ENCODE measurements at places on chromosomes 1 and 21.
A peak's percentile ranks its signal among the peaks of the same experiment; 100 is the strongest.

GRCh38 chr21:34520764-34521508 is 8.9 kb upstream of the KCNE1 start:
- DNase-seq: no peak

GRCh38 chr1:76038287-76039004 is 36.1 kb upstream of the ST6GALNAC3 start:
- DNase-seq: peak; percentile 6

DNA sequence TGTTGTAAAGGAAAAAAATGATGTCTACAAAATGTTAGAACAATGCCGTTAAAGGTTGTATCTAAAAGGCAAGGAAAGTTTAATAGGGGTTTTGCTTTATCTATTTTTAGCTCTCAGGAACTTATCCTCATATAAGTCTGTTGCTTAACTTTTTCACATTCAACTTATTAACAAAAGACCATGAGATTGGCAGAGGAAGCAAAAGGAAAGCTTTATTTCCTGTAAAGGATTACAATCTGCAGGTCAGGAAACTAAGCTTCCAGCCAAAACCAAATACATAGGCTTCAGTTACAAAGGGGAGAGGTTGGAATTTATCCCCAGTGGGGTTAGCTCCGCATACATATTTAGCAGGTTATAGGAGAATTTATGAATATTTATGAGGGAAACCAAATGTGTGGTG is 58.7 kb upstream of the KIAA1614 start:
- no peak for DNase-seq

DNA sequence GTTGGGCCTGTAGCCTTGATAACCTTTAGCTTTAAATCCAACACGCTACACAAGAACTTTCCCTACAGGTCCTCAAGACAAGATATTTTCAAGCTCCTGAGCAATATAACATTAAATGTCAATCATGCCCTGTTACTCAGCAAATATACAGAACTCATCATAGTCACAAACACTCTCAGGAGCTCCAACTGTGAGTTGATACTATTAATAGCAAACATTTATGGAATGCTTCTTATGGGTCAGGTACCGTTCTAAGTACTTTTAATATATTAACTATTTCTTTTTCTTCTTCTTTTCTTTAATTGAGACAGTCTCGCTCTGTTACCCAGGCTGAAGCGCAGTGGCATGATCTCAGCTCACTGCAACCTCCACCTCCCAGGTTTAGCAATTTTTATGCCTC is 10.1 kb downstream of the EYA3 start:
- DNase-seq: no peak

DNA sequence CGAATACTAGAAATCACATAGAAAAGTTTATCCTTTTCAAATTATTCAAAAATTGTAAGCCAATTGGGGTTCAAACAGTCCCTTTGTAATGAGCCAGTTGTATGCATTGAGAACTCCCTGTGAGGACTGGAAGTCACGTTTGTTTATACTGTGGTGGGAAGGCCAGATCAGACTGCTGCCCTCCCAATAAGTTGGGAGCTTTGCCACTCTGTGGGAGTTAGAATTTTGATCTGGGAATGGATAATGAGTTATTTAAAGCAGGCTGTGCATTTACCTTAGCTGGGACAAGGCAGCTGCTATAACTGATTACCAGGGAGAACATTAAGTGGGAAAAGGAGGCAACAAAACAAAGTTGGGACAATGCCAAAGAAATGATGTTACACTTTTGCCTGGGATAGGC is 178.8 kb downstream of the SDCCAG8 start:
- no peak for DNase-seq

GRCh38 chr1:247326411-247327130 is 5.1 kb downstream of the ZNF496 start:
- no peak for DNase-seq

GRCh38 chr1:28933277-28933676 is 18.9 kb downstream of the EPB41 start:
- no peak for DNase-seq

DNA sequence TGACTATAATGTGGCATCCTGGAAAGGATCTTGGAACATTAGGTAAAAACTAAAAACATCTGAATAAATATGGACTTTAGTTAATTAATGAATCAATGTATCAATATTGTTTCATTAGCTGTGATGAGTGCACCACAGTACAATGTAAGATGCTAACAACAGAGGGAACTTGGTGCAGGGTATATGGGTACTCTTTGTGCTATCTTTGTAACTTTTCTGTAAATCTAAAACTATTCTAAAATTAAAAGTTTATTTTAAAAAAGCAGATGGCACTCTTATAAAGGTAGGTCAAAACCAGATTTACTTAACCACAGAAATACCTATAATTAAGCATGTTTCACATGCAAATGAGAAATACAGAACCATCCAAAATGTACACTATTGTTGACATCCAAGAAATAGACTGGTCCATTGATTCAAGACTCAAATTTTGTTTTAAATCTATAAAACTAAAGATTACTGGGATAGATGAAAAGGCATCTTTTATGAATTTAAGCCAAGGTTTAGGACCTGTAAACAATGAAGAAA is 38.4 kb downstream of the ACBD3 start:
- DNase-seq: no peak

GRCh38 chr1:220045356-220046051 is 801 bp downstream of the EPRS1 start:
- peak; percentile 5 for DNase-seq

DNA sequence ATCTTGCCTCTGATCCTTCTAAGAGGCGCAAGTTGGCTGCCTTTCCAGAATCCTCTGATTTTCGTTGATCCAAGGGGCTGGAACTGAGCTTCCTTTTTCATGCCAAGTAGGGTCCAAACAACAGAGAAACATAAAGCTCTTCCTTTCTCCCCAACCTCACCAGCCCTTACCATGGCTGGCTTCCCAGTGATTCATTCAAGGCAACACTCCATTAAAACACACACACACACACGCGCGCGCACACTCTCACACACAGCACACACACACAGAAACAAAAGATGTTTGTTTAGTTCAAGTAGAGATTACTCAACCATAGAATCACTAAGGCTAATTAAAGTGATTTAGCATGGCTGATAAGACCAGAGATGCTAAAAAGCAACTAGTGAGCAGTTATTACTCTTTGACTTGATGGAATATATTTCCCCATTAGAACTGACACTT is 13.0 kb upstream of the GUCA2A start:
- peak; percentile 88 for DNase-seq

GRCh38 chr1:1680031-1680911 is 12.3 kb downstream of the SLC35E2B start:
- no peak for DNase-seq

DNA sequence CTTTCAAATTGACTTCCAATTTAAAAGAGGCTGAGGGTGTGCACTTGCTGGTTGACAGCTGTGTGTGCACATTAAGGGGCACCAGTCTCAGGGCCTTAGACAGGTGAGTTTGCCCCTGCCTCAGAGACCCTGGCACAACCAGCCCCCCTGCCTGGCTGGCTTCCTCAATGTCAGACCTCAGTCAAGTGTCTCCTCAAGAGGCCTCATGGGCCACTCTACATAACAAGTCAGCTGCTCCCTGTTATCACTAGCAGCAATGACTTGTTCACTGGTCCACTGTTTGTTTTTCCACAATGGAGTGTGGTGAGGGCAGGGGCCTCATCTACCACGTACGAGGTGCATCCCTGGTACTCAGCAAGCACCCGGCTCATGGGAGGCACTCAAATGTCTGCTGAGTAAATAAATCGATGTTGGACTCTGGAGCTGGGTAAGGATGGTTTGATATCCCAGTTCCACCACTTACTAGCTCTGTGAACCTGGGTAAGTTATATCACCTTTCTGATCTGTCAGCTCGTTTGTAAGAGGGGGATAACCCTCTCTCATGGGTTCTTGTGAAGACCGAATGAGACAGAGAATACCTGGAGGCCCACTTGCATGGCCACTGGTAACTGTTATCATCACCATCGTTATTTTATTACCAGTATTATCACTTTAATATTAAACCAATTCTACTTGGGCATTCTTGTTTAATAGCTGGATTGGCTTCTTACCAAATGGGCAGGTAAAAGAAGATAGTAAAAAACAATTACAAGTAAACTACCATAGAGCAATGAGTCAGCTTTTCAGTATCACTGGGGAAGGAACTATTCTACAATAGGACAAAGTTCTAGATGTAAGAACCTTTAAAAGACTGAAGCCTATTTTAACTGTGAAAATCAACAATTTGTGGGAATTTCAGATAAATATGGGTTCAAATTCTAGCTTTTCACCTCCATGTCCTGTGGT is 64.6 kb downstream of the SLC66A1 start:
- no peak for DNase-seq

DNA sequence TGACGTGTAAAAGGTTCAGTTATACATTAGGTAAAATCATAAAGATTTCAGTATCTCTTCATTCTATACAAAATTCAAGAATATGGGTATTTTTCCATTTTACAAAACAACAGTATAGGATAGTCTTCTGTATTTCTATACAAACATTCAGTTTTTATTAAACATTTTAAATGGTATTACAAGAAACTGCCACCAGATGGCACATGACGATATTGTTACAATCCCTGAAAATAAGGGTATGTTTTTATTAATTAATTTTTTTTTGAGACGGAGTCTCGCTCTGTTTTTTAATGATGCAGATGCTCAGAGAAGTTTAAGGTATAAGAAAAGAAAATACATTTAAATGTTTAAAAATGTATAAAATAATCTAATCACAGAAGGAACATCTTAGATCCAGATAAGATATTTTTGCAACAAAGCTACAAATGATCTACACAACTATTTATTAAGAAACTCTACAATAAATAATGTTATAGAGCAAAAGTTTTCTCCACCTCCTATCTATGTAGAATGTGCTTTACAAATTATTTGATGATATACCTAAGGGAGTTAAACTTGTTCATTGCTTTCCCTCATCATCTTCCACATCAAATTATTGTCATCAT is 23.5 kb upstream of the RSBN1 start:
- peak; percentile 51 for DNase-seq

DNA sequence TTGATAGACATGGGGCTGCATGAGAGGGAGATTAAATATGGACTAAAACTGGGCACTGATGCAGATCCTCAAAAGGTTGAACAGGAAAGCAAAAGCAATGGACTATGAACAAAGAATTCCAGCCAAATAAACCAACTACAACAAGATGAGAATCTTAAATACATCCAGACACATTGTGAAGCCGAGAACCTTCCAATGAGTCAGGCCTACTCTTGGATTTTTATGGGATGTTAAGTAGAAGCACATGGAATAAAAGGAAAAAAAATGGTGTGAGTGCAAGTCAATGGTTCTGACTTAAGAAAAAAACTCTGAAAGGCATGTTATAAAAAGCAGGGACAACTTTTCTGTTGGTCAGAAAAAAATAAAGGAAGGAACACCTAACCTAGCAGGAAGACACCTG is 227.2 kb downstream of the DPYD start:
- DNase-seq: peak; percentile 75

DNA sequence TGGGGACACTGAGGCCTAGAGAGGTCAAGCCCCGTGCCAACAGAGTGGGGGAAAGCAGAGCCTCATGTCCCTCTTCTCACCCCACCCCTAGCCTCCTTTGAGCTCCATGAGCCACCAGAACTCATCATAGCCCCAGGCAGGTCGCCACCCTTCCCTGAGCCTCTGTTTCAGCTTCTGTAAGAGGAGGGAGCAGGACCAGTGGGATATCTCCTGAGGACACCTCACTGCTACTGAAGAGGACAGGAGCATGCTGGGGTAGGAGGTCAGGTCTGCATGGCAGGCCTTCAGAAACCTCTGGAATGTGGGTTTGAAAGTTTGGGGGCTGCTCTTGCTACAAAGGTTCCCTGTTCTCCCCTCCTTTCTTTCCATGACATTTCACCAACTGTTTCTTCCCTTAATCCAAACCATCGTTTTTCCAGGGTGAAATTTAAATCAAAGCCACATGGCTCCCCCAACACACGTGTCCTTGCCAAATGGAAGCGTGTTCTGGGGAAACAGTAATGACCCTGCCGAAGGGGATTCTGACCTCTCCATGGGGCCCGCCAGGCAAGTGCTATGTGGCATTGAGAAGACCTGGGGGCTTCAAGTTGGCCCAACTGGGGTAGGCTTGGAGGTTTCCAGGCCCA is 88.1 kb upstream of the RUNX3 start:
- DNase-seq: peak; percentile 34

- no peak for DNase-seq
These were observed 14.3 kb downstream of the QSOX1 start for GRCh38 chr1:180168786-180169639.

DNA sequence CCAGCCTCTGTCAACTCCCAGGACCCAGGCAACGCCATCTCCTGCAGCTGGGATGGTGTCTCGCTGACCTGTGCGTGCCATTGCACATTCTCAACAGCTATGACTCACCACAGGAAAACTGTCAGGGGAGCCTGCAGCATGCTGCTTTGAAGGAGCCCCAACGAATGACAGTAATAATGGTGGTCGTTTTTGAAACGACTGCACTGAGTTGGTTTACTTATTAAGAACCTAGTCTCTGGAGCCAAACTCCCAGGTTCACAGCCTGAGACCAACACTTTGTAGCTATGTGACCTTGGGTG is 21.6 kb downstream of the TCEA3 start:
- DNase-seq: peak; percentile 72

DNA sequence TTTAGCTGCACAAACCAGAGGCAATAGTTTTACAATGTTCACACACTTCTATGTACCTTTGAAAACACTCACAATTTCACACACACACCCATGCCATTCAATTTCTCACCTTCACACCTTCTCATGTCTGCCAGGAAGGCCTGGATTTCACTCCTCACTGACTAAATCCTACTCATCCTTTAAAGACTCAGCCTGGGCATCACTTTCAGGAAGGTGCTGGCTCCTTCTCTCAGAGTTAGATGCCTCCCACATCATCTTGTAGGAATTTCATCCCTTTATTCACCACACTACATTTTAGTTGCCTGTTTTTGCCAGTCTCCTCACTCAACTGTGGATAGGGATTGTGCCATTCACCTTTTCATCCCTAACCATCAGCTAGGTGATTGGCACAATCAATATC is 2.3 kb downstream of the IL20 start:
- peak; percentile 23 for DNase-seq

- DNase-seq: no peak
These were observed 133.6 kb upstream of the C1orf174 start for GRCh38 chr1:4033713-4034112.

- no peak for DNase-seq
These were observed 44.6 kb downstream of the PDPN start for GRCh38 chr1:13628218-13628617.

- DNase-seq: peak; percentile 47
These were observed 111.2 kb upstream of the NBPF11 start for GRCh38 chr1:148263128-148263905.

DNA sequence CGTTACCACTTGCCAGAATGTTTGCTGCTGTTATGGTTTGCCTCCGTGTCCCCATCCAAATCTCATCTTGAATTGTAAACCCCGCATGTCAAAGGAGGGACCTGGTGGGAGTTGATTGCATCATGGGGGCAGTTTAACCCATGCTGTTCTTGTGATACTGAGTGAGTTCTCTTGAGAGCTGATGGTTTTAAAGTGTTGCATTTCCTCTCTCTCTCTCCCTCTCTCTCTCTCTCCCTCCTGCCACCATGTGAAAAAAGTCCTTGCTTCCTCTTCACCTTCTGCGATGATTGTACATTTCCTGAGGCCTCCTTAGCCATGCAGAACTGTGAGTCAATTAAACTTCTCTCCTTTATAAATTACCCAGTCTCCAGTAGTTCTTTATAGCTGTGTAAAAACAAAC is 44.4 kb downstream of the CFHR5 start:
- no peak for DNase-seq

All from AG10803 (cell line).